ENCODE measurements at places on chromosomes 13 and 19.

DNA sequence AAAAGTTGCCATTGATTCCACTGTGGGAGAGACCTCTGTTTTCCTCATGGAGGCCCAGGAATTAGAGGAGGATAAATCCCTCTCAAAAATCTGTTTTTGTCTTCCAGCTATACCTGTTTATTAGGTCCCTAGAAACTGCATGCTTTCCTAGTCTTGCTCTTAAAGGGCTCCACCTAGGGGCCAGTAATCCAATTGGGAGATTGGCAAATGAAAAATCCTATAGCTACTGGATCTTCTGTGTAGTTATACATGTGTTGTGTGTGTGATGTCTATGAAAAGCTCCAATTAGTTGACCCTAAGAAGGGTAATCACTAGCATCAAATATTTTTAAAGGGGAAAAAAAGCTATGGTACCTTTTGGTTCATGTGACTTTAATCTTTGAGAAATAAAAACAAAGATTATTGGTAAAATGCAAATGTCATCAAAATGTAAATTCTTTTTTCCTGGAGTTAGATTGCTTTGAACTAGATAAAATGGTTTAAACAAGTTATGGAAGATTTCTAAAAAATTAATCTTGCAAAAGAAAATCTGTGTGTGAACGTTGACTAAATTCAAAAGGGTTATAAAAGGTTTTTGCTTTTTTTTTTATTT lies 63.4 kb upstream of the C1QTNF9B start:
- DNase-seq = no peak

DNA sequence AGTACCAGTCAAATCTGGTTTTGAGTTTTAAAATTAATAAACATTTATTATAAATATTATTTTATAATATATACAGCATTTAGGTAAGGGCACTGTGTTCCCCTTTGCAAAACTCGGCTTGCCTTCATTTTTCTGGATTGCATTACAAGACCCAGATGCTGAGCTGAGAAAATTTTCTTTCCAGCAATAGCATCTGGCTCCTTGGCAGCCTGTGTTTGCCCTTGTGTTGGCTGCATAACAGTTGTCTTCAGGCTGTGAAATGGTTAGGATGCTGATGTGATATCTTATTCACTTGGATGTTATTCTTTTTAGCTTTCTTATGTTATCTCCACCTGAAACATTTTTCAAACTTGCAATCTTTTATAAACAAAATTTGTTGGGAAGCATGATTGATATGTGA lies 784.4 kb downstream of the DACH1 start:
- no peak for DNase-seq

GRCh38 chr13:89748716-89749115 lies 1598.8 kb upstream of the MIR17HG start:
- DNase-seq = no peak

DNA sequence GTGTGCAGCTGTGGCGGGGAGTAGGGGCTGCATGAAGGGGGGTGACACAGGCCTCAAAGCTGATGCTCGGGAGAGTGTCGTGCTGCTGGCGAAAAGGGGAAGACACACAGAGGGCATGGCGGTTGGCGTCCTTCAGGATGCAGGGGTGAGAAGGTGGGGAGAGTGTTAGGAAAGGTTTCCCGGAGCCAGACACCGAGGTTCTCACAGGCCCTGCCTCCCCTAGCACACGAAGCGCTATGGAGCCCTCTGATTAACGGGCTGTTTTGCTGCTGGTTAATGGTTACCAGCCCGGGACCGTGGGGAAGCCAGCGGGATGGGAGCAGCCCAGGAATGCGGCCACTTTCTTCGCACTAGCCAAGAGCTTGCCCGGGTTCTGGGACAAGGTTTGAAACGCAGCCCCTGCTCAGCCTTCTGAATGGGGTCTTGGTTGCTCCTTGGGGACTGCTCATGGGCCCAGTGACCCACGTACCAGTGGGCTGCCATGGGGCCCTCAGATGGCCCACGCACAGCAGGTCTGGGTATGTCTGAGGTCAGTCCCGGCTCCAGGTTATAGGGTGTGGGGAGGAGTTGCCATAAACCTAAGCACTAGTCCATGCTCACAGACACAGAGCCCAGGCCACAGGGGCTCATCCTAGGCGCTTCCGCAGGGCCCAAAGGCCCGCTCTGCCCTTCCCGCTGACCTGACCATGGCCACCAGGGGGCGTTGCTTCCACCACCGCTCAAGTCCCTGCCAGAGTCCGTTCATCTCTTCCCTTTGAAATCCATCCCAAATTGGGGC lies 31.3 kb upstream of the ISYNA1 start:
- DNase-seq = peak; percentile 49

- DNase-seq = no peak
Observed at GRCh38 chr13:26441476-26441875, 116.0 kb upstream of the WASF3 start.
